HFFc6 (cell line): ENCODE measurements at places on chromosomes 16 and 17.
A peak's percentile ranks its signal among the peaks of the same experiment; 100 is the strongest.

- no peak for DNase-seq
Observed at GRCh38 chr16:81780350-81780749, 1.3 kb downstream of the PLCG2 start.

DNA sequence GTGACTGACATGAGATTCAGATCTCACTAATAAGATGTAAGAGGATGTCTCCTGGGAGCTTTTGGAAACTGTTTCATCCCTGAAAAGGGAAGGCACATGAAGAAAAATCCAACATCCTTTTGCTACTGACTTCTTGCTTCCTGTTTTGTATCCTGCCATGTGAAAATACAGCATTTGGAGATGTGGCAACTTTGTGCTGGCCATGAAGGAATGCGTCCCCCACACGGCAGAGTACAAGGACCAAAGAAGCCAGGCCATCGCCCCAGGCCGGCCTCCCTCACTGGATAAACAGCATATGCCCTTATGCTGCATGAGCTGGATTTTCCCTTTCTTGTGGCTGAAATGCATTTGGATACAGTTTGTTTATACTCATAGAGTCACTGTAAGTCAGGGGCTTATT, 5.5 kb upstream of the HASPIN start:
- DNase-seq: no peak

- no peak for DNase-seq
Observed at GRCh38 chr16:14405611-14406537, 224.2 kb downstream of the PARN start.

DNA sequence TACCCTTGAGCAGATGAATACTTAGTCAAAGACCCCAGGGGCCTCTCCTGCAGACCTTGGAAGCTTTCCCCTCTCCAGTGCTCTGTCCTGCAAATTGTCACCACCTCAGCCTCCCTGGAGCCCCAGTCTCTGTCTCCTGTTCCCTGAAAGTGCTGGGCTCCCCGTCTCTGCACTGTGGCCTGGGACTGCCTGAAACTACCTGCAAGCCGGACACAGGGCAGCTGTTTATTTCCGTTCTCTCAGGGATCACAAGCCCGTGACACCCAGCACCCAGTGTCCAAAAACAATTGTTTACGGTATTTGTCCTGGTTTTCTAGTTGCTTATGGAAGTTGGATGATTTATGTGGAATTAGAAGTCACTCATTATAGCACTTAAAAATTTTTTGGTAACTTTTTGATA, 81.6 kb upstream of the CHMP6 start:
- no peak for DNase-seq

GRCh38 chr17:59840329-59841090, 52.2 kb downstream of the TUBD1 start:
- DNase-seq: no peak

DNA sequence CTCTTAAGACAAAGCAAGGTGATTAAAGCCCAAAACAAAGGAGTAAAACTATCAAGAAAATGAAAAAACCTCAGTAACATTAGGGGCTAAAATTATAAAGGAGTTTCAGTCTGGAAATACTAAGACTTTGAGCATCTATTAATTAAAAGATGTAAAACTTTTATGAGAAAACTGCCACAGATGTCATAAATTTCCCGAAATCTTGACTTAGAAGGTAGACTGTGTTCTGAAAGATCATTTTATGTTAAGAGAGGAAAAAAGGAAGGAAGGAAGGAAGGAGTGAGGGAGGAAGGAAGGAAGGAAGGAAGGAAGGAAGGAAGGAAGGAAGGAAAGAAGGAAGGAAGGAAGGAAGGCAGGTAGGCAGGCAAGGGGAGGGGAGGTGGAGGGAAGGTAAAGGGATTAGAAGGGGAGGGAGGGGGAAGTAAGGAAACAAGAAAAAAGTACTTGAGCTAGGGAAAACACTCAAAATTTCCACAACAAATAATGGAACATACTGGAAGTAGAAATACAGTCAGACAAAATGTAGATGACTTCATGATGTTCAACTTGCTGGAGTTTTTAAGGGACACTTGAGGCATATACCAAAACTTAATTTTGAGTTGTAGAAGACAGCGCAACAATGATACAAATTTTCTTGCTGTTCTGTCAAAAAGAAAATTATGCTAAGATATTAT, 2.0 kb downstream of the KRTAP4-5 start:
- no peak for DNase-seq

DNA sequence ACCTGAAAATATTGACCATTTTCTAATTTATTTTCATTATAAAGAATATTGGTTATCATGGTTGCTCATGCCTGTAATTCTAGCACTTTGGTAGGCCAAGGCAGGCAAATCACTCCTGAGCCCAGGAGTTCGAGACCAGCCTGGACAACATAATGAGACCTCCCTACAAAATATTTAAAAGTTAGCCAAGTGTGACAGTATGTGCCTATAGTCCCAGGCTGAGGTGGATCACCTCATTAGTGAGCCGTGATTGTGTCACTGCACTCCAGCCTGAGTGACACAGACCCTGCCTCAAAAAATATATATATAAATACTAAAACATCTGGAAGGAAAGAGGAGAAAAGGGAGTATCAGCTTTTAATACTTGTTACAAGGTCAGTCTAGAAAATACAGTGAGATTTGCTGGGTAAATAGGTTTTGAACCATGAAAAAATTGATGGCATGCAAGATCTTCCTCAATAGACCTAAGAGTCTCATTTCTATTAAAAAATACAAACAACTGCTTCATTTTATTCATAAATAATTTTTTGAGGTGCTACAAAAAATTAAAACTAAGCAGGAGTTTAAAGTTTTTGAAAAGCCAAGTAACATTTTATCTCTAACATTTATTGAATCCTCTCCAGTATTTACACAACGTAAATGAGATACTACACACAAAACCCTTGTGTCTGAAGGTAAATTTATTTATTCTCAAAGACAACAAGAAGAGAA, 47.7 kb downstream of the TUBD1 start:
- DNase-seq: no peak

DNA sequence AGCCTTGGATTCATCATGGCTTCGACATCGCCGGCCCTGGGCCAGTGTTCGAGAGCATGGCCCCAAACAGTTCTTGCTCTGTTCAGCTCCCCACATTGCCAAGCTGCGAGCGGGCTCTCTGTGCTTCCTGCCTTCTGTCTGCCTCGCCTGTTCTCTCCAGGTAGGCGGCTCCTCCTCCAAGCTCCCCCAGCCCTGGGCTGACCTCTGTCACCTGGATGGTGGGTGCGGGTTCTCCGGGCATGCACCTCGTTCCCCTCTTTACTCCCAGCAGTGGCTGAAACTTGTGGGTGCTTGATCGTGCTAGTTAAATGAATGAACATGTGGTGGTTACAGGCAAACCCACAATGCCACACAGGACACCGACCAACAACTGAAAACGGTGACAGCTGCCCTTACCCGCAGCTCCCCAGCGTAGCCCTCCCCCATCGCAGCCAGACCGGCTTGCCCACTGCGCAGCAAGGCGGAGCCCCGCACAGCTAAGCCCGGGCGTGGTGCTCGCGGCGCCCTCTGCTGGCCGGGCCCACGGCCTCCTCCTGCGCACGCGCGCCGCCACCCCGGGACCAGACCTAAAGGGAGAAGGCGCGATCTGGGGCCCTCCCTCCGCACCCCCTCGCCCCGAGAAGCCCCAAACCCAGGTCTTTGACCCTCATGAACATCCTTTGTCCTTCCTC, 23.0 kb upstream of the EIF1 start:
- peak; percentile 70 for DNase-seq

DNA sequence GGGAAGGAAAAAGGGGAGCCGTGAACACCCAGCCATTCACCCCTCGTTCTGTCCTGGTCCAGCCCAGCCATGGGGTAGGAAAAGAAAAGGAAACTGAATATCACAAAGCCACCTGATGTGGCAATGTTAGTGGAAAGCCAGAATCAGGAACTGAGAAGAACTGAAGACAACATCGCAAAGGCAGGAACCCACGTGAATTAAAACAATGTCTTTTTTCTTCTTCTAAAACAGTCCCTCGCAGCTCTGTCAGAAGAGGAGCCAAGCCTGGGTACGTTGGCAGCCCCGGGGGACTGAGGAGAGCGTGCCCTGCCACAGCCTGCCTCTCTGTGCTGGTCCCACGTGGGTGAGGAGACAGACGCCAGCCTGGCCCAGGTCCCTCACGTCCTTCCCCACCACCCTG, 55.0 kb downstream of the ZNF423 start:
- no peak for DNase-seq

DNA sequence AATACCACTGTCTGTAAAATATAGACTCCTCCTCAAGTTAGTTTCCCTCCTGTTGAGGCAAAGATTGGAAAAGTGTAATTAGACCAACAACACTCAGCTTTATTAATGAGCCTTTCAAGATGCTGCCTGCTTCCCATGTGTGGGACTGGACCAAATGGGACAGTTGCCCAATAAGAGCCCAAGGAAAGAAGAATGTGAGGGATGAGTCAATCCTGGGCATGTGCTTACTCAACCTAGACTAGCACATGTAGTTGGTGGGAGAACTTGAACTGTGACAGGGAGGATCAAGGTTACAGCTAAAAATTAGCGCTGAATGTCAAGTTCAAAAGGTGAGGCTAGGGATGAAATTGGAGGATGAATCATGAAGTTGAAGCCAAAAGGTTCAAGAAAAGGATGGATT, 435.5 kb downstream of the CA10 start:
- no peak for DNase-seq

DNA sequence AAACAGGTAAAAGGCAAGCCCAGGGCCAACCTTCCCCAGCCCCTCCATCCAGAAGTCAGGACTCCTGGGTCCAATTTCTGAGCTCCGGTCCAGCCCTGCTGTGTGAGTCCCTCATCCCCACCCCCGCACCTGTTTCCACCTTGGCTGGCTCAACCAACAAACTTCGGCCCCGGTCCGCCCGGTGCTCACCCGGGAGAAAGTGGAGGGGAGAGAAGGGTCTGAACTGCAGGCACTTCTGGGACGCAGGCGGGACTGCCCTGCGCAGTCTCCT, 541 bp downstream of the RHBDF2 start:
- DNase-seq: no peak

GRCh38 chr17:48725004-48725287, 2.0 kb downstream of the PRAC2 start:
- DNase-seq: no peak

GRCh38 chr17:80997424-80998117, 5.9 kb downstream of the CHMP6 start:
- no peak for DNase-seq

GRCh38 chr17:44324092-44324570, 492 bp downstream of the SLC25A39 start:
- DNase-seq: no peak

- no peak for DNase-seq
Observed at GRCh38 chr16:79097166-79097565, 503.4 kb downstream of the MAF start.

DNA sequence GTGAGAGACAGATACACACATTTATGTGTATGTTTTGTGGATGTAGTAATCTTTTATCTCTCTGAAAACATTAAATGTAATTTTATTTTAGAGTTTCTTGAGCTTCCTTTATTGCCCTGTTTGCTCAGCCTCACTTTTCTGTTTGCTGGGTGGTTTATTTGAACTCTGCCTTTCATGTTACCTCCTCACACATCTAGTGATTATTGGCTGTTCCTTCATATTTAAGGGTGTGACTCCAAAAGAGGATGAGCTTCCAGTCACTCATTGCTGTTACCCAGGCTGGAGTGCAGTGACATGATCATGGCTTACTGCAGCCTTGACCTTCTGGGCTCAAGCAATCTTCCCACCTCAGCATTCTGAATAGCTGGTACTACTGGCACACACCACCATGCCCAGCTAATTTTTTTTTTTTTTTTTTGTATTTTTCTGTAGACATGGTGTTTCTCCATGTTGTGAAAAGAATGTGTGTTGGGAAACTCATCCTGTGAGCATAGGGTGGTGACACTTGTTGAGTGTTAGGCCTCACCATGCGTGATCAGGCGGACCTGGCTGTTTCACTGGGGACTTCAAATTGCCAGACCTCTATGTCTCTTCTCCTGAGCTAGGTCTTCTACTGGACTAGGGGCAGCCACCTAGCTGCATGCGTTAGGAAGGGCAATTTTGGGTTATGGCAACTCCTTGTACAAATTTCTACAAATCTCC, 37.8 kb downstream of the GOSR1 start:
- no peak for DNase-seq

DNA sequence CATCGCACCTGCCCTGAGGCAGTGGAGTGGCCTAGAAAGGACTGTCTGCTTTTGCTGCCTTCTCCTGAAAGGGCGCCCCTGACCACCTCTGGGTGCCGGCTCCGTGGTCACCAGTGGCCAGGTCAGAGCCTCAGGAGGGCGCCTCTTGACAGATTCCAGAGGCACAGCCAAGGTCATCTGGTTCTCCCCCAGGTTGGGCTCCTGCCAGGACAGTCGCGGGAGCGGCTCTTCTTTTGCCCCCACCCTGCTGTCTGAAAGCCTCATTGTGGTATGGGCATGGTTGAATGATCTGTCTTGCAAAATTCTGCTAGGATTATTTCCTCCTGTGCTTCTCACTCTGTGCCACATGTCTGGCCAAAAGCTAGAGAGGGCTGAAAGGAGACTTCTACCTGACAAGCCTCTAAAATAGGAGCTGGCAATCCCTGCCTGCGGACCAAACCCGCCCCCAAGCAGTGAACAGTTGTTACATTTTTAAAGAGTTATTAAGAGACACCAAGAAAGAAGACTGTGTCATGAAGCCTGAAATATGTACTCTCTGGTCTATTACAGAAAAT, 82.8 kb downstream of the SNX29 start:
- DNase-seq: no peak

DNA sequence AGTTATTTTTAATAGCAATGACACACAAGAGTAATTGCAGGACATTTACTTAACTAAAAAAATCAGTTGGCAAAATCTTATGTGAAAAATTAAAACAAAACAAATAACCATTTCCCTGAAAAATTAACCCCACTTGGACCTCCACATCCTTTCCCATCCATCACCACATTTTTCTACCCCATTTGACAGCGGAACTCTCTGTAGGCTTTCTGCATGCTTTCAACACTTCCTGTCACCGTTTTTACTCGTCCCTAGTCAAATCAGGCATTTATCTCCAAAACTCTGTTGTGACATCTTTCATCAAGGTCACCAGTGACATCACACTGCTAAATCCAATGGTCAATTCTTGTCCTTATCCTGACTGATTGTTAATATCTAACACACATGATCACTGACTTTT, 27.5 kb downstream of the KCNJ16 start:
- no peak for DNase-seq

DNA sequence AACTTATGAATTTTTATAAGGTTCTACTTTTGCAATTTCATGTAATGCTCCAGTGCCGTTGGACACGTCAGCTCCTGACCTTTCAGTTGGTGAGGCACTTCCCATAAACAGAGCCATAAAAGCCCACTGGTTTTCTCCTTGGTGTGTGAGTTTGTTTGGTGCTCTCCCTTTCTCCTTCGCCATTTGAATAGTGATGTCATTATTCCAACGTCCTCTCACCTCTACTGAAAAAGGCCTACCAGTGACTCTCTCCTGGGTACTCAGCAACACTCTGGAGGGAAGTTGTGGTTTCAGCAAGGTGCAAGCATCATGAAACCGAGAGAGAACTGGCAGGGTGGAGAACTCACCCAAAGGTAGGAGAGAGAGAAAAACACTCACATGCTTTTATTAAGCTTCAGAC, 29.6 kb upstream of the HNF1B start:
- no peak for DNase-seq

- no peak for DNase-seq
Observed at GRCh38 chr16:87780385-87780989, 14.7 kb upstream of the KLHDC4 start.
